ENCODE measurements at places on chromosomes 5 and 9.

DNA sequence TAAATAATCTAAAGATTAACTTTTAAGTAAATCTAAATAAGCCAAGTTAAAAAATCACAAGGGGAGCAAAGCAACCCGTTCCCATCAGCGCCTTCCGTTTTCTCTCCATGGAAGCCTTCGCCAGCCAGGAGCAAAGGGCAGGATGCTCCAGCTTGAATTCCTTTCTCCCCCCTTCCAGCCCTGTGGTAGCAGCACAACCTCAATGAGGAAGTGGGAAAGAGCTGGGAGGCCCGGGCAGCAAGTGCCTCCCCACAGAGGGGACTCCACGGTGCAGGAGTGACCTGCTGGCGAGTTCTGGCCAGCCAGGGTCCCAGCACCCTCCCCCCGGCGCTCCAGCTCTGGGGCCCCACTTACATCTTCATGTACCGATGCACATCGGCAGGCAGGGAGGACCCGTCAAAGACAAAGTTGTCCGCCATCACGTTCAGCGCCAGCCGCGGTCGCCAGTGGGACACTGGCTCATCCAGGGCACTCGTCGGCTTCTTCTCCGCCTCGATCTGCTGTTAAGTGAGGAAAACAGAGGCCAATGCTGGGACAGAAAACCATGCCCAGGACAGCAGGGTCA is 6.3 kb downstream of the CLPTM1L start:
- no peak for DNase-seq

- DNase-seq, result no peak
These were observed 51.3 kb downstream of the PCSK5 start for GRCh38 chr9:75941577-75942311.

- DNase-seq, result no peak
These were observed 273.5 kb downstream of the TMEM38B start for GRCh38 chr9:105967797-105968196.

DNA sequence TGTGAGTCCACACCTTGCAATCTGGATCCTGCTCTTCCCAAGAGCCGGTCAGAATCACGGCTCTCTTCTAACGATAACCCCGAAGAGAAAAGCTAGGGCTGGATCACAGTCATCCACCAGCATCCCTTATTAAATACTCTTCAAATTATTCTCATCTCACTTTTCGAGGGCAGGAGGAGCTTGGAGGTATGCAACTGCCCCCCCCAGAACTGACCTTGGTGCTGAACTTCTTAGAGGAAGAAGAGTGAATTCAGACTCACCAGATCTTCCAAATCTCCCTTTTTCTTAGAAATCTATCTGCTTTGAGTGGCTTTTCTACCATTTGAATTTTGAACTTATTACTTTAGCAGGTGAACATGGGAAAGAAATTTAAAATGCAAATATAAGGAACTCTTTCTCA is 75.7 kb downstream of the MED10 start:
- no peak for DNase-seq

DNA sequence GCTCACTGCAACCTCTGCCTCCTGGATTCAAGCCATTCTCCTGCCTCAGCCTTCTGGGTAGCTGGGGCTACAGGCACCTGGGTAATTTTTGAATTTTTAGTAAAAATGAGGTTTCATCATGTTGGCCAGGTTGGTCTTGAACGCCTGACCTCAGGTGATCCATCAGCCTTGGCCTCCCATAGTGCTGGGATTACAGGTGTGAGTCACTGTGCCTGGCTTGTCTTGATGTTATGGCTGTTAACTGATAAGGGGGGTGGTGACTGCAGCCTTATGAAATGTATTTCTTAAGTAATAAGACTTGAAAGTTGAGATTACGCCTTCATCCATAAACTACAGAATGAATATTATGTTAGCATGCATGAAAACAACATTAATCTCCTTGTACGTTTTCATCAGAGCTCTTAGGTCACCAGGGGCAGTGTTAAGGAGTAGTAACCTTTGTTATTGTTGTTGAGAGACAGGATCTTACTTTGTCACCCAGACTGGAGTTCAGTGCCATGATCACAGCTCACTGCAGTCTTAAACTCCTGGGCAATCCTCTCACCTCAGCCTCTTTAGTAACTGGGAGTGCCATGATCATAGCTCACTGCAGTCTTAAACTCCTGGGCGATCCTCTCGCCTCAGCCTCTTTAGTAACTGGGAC is 148.3 kb downstream of the ATP10B start:
- DNase-seq, result no peak

DNA sequence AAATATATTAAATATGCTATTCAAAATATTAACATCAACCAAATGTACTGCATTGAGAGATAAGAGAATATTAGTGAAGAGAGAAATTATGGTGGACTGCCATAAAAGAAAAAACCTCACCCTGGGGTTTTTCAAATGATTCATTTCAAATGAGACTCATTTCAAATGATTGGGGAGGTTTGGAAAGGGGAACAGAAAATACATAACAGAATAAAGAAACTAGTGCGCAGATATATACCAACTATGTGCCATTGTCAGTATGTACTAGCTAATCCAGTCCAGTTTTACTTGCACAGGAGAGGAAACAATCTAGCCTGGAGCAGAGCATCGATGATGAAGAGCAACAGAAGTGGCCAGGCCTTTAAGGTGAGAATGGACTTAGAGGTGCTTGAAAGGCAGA is 651.6 kb upstream of the RORB start:
- no peak for DNase-seq

DNA sequence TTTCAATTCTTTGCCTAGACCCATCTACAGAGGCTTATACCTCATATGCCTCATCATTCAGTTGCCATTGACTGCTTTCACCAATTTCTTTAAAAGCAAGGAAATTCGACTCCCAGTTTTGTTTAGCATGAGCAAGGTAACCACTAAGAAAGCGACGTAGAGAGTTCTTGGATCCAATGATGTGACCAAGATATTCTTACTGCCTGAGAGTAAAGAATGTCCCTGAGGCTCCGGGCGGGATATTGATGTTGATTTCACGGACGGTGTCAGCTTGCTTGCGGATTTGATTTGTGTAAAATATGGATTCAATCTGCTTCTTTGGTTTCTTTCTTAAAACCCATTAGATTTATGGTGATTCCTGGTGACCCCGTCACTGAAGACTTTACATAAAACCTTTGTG is 135.1 kb upstream of the ICE1 start:
- DNase-seq, result no peak

DNA sequence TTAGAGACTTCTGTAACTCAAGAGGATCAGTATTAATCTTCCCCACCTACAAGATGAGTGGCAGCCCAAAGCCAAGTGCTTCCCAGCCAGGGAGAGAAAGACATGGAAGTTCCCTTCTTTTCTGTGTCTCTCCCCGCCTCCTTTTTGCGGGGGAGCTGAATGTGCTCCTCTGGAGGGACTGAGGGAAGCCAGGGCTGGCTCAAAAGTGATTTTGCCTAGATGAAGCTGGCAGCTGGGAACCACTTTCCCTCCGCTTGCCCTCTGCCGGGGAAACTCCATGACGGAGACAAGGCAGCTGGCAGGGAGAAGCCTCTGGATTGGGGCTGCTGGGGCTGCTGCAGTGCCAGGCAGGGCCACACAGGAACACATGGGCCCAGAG is 24.4 kb downstream of the EGR1 start:
- no peak for DNase-seq

GRCh38 chr5:157917491-157917890 is 58.5 kb upstream of the CLINT1 start:
- no peak for DNase-seq

DNA sequence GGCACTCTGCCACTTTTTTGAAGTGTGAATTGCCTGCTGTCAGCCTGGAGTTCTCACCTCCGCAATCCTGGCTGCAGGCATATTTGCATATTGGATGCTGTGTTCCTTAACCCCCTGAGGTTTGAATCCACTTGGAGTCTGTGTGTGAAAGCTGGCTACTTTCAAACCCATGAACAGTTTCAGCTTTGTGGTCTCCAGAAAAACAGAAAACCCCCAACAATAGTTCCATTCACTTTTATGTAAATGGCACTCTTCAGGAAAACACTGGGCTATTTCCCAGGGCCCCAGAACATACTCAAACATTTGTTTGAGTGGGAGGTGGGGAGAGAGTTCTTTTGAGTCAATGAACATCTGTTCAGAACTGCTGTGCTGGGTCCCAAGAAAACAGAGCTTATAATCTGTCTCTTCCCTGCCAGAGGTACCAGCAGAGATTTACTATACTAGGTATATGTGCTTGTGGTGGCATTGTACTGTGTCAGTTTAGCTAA is 5.0 kb downstream of the NUDT2 start:
- no peak for DNase-seq

DNA sequence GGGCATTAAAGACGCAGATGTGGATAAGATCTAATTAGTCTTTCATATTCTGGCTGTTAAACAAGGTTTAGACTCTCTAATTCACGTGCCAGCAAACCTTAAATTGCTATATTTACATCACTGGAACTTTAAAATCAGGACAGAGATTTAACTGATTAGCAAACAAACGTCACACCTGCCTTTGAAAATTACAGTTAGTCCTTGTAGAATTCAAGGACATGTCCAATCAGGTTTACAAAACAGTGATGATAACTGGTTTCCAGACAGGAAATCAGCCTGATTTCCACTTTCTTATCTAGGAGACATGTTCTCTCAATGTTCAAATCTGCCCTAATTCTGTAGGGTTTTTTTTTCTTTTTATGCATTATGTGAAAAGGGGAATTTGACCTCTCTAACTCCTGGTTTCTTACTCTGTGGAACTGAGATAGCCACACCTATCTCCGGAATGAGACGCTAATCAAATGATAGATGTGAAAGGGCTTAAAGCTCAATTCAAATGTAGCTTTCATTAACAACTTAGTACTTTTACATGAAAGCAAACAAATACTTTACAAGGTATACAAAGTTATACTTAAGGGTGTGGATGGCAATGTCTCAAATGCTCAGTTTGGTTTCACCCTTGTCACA is 26.5 kb downstream of the SPINK5 start:
- DNase-seq, result no peak

DNA sequence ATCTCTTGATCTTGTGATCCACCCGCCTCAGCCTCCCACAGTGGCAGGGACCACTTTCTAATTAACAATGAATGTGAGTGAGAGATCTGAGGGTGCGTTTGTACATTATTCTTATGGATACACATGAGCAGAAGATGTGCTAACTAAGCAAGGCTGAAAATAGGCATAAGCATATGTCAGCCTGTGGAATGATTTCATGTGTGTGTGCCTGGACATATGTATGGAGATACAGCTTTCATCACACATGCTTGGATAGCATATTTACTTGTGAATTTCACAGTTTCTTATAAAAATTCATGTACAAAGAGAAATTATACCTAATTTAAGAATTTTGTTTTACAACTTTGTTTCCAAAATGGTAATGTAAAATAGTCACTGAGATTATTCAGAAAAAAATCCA is 565.6 kb downstream of the MTRR start:
- no peak for DNase-seq

DNA sequence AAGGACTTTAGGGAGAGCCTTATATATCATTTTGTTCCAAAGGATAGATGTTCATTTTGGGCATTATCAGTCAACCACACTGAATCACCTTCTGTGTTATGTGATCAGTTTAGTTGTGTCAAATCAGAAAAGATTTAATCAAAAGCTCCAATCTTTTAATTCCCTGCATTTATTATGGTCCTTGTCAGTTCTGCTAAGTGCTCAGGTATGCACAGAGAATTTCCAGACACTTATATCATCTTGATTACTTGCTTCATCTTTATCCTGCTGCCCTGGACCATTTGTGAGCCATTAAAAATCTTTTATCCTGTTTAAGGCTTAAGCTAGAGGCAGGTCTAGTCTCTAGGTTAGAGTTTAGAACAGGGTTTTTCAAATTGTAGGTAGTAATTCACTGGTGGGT is 179.1 kb downstream of the CWC27 start:
- no peak for DNase-seq

GRCh38 chr5:72821776-72822175 is 5.3 kb downstream of the TNPO1 start:
- DNase-seq, result no peak

- DNase-seq, result no peak
These were observed 429.3 kb downstream of the CCDC171 start for GRCh38 chr9:15982182-15982581.

DNA sequence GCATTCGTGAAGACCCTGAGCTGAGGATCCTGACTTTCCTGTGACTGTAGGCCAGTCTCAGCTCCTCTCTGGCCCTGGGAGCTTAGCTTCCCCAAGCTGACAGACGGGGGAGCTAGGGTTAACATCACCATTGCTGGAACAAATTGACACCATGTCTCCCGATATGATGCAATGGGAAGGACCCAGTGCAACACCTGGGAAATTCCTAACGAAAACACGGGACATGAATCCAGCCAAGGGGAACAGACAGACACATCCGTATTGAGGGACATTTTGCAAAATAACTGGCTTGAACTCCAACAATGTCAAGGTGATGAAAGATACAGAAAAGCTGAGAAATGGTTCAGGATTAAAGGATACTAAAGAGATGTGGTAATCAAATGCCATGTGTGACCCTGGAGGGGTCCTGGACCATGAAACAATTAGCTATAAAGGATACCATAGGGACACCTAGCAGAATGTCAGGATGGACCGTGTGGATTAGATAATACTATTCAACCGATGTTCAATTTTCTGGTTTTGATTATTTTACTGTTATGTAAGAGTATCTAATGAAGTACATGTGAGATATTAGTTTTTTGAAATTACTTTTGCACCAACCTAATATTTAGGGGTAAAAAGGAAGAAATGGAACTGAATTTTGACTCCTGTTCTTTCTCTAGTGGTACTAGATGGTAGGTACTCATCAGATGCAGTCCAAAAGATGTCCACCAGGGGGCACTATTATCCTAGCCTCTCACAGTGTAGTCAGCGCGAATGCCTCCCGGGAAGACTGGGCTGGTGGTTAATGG is 52.7 kb downstream of the NDST1 start:
- peak; percentile 80 for DNase-seq

DNA sequence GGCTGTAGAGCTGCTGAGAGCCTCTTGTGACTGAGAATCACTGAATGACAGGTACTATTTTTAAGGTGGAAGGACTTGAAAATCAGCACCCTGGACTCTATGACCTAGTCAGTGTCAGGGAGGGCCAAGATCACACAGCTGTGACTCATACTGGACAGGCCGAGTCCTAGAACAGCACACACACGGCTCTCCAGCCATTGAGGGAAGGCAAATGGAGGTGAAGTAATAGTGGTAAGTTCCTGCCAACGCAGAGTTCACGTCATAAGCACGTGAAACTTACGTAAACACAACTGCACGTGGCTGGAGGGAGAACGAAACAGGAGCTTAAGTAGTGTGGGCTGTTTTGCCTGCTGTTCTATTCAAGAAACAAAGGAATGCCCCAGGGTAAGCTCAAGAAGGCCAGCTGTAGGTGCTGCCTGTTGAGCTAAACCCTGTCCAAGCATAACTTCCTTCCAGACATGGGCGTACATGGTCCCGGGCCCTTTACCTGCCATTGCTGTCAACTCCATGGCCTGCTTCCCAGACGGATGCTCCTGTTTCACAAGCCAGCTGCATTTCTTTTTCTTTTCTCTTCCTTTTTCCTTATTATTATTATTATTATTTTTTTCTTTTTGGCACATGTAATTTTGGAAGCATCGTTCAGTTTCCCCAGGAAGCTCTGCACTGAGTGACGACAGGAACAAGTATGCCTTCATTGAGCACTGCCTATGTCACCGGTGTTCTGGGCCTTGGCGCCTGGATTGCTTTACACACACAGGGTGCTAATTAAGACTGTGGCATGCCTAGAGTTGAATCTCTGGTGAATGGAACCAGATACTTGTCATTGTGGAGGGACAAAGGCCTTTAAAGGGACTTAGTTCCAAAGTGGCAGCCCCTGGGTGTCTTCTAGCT is 10.2 kb upstream of the LCP2 start:
- DNase-seq, result no peak

GRCh38 chr5:68554571-68555279 is 339.2 kb downstream of the PIK3R1 start:
- no peak for DNase-seq

GRCh38 chr5:159915904-159916840 is at the start of gene ADRA1B:
ADRA1B (plus strand) TSS chr5:159916482; CDS start chr5:159916906, 424 bp downstream.
- peak; percentile 81 for DNase-seq

- DNase-seq, result no peak
These were observed 61.8 kb downstream of the C9 start for GRCh38 chr5:39302472-39302871.
